Uterus (tissue), 4 donors: ENCODE measurements at places on chromosomes 2 and 18. TPM values are rescaled to one million over a fixed set of nuclear protein-coding genes. Genes with fewer than 3 reads are reported as not detected.

- no peaks in the 10 kb centered on the region for H3K36me3 ChIP-seq
- H3K27ac ChIP-seq = no peak overlapping the region
- H3K4me1 ChIP-seq = no peaks in the 10 kb centered on the region
- DNase-seq = no peak
These were observed 1009.6 kb upstream of the DDX18 start for GRCh38 chr2:116804901-116805300.

DNA sequence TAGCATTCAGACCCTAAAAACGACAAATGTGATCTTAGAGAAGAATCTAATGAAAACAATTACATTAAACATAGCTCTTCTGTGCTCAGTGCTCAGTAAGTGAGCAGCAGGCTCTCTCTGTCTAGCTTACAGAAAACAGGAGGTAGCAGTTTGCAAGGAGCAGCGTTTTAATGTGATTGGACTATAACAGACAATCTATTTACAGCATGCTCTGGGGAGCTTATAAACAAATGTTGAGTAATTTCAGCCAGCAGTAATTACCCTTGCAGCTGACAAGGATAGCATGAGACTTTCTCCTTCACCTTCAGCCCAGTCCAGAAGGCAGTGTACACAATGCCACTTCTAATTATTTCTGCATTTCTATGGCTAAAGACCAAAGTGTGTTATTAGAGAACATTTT, 270.4 kb downstream of the FIGN start:
- no peak overlapping the region for H3K4me3 ChIP-seq
- no peak for DNase-seq
- no peak overlapping the region for H3K27ac ChIP-seq
- no peaks in the 10 kb centered on the region for H3K36me3 ChIP-seq
- H3K27me3 ChIP-seq = no peaks in the 10 kb centered on the region
- no peaks in the 10 kb centered on the region for H3K4me1 ChIP-seq

Gene LAMA1
- total RNA-seq = 13.5 TPM

- no peak overlapping the region for H3K27ac ChIP-seq
- no peaks in the 10 kb centered on the region for H3K36me3 ChIP-seq
- H3K4me1 ChIP-seq = no peaks in the 10 kb centered on the region
- no peaks in the 10 kb centered on the region for H3K27me3 ChIP-seq
These were observed 36.2 kb upstream of the HS6ST1 start for GRCh38 chr2:128354726-128355470.

DNA sequence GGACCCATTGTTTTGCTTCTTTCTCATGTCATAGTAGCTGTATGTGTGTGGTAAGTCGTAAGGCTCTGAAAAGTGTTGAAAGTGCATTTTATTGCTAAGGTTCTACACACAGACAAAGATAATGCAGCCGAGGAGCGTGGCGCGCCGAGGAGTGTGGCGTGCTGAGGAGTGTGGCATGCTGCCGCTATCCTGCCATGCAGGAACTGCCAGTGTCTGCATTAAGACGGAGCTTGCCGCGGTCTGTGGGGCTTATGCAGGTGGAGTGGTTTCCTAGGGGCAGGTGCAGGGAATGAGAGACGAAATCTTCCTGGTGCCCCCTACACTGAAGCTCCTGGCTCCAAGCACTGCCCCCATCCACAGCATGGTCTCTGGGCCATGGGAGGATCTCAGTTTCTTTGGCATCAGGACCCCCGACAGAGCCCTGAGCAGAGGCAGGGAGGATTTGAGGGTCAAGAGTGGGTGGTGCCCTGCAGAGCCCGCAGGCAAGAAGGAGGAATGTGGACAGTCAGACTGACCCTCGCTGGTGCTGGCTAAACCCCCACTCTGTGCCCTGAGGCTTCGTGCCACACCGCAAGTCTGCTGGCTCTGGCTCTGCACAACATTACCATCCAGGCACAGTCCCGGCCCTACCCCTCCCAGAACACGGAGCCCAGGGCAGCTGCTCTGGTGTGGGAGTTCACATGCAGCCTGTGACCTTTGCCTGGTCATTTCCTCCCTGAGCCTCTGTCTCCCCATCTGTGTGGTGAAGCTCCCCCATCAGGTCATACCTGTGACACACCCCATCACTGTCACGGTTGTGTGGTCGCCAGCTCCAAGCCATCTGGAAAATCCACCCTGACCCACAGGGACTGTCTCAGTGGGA, 3.2 kb downstream of the SNED1 start:
- no peak for DNase-seq
- H3K36me3 ChIP-seq = no peaks in the 10 kb centered on the region
- H3K4me3 ChIP-seq = no peak overlapping the region
- H3K4me1 ChIP-seq = peaks cover 10% of the 10 kb centered on the region

DNA sequence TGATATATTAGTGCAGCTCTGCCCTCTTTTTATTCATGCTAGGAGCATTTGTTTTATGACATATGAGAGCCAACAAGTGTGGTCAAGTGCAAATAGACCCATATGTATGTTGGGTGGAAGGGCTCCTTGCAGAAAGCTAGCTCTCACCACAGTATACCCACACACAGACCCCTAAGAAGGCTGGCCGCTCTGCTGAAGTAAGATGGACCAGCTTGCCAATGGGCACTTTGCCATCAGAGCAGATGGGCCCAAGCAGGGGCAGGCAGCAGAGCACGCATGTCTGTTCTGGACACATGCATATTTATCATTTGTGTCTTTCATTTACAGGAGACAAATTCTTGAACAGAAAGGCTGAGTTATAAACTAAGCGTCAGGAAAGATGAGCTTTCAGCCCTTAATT, 187.5 kb upstream of the DTNA start:
- no peaks in the 10 kb centered on the region for H3K27me3 ChIP-seq
- no peak for DNase-seq
- H3K36me3 ChIP-seq = no peaks in the 10 kb centered on the region
- no peaks in the 10 kb centered on the region for H3K4me1 ChIP-seq
